ENCODE measurements at places on chromosomes 3 and 15. TPM values are rescaled to one million over a fixed set of nuclear protein-coding genes. Genes with fewer than 3 reads are reported as not detected.

TCF12 gene
- total RNA-seq: 98.4 TPM

CTXN2 gene
- not detected for total RNA-seq

CLDN18 gene
- not detected for total RNA-seq

MYO5C gene
- total RNA-seq: 60.2 TPM

DNA sequence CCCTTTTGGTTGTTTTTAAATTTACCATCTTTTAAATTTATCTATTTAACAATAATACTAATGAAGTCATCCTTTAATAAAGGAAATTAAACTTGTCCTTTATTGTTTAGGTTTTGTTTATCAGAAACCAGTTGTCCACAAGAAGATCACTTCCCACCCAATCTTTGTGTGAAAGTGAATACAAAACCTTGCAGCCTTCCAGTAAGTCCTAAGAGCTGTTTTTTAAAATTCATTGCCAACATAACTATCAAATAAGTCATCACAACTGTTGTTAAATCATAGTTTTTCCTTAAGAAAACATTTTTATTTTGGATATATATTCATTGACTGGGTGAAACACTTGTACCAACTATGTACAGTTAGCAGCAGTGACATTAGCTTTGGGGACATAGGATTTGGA is 59.4 kb downstream of the CALML4 start:
- no peak overlapping the region for H3K4me3 ChIP-seq
- H3K27me3 ChIP-seq: no peaks in the 10 kb centered on the region
- no peak overlapping the region for H3K27ac ChIP-seq
- H3K4me1 ChIP-seq: no peaks in the 10 kb centered on the region
- no peaks in the 10 kb centered on the region for H3K36me3 ChIP-seq
- DNase-seq: no peak

GRCh38 chr15:98728811-98729160 is 80.4 kb downstream of the IGF1R start:
- peak overlapping the region; percentile 86 for H3K27ac ChIP-seq
- no peaks in the 10 kb centered on the region for H3K4me1 ChIP-seq
- no peak for DNase-seq
- no peaks in the 10 kb centered on the region for H3K36me3 ChIP-seq

- no peaks in the 10 kb centered on the region for H3K27me3 ChIP-seq
- peaks cover 9% of the 10 kb centered on the region for H3K4me1 ChIP-seq
- no peaks in the 10 kb centered on the region for H3K36me3 ChIP-seq
- no peak overlapping the region for H3K4me3 ChIP-seq
- no peak for DNase-seq
These were observed 44.8 kb upstream of the MUC4 start for GRCh38 chr3:195856410-195857084.

DNA sequence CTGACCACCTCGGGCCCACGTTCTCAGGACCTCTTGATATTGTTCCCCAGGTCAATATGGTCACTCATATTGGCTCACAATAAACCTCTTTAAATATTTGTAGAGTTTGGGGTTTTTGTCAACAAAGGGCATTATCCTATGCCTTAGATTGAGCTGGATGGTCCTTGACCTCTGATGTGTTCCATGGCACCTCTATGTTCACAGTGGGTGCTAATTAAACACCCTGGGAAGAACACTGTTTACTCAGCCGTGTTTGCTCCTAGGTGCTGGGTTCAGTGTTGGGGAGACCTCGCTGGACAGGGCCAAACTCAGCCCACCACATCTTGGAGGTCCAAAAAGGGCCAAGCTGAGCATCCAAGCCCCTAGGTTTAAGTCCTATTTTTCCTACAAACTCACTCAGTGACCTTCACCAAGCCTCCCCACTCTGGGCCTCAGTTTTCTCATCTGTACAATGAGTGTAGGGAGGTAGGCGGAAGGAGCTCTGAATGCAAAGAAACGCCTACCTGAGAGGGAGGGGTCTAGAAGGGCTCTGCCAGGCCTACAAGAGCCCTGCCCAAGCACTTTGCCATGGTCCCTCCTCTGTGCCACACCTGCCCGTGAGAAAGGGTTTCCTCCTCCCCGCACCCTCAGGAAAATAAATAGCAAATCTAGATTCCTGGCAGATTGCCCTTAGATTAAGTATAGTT is 7.2 kb downstream of the FAM174B start:
- H3K4me3 ChIP-seq: no peak overlapping the region
- no peaks in the 10 kb centered on the region for H3K27me3 ChIP-seq
- H3K4me1 ChIP-seq: no peaks in the 10 kb centered on the region

DNA sequence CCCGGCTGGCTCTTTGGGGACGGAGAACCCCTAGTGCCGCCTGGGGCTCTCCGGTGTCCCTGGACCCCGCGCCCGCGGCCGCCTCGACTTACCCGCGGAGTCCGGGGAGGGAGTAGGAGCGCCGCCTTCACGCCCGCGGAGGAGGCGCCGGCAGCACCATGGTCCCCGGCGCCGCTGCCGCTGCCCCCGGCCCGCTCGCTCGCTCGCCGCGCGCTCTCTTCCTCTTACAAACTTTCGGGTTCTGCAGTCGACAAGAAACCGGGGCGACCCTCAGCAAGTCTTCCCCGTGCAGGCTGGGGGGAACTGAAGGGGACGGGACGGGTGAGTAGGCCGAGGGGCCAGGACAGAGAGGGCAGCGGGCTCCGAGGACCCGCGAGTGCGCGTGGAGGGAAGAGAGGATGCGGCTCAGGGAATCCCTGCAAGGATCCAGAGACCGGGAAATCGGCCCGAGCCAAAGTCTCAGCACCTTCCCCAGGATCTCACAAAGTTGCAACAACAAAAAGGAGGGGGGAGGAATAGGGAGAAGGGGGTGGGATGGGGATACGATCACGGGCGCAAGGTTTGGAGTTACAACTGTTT is 2.0 kb downstream of the FOXP1 start:
- H3K4me1 ChIP-seq: peaks cover 39% of the 10 kb centered on the region
- no peaks in the 10 kb centered on the region for H3K36me3 ChIP-seq
- H3K4me3 ChIP-seq: peak overlapping the region; percentile 74
- H3K27ac ChIP-seq: peak overlapping the region; percentile 90
- H3K27me3 ChIP-seq: no peaks in the 10 kb centered on the region

- no peaks in the 10 kb centered on the region for H3K4me1 ChIP-seq
- H3K36me3 ChIP-seq: no peaks in the 10 kb centered on the region
- H3K27me3 ChIP-seq: no peaks in the 10 kb centered on the region
- no peak overlapping the region for H3K27ac ChIP-seq
These were observed 44.5 kb upstream of the PDE8A start for GRCh38 chr15:84937144-84937543.

- H3K4me1 ChIP-seq: no peaks in the 10 kb centered on the region
- H3K36me3 ChIP-seq: no peaks in the 10 kb centered on the region
- H3K27ac ChIP-seq: no peak overlapping the region
- no peak overlapping the region for H3K4me3 ChIP-seq
- no peak for DNase-seq
These were observed 185.9 kb downstream of the MEX3B start for GRCh38 chr15:81859737-81860516.

GRCh38 chr3:185251272-185251671 is 2.6 kb downstream of the EHHADH start:
- no peak overlapping the region for H3K27ac ChIP-seq
- H3K4me3 ChIP-seq: no peak overlapping the region
- no peaks in the 10 kb centered on the region for H3K27me3 ChIP-seq
- no peaks in the 10 kb centered on the region for H3K36me3 ChIP-seq

- no peaks in the 10 kb centered on the region for H3K4me1 ChIP-seq
- no peaks in the 10 kb centered on the region for H3K36me3 ChIP-seq
- DNase-seq: no peak
These were observed 79.3 kb downstream of the RPL22L1 start for GRCh38 chr3:170790647-170791046.

GRCh38 chr3:44510000-44510368 is 32.5 kb upstream of the ZNF445 start:
- no peaks in the 10 kb centered on the region for H3K27me3 ChIP-seq
- no peaks in the 10 kb centered on the region for H3K4me1 ChIP-seq
- peak overlapping the region; percentile 86 for H3K4me3 ChIP-seq
- no peak for DNase-seq

GRCh38 chr15:73165844-73166243 is 113.6 kb downstream of the NEO1 start:
- DNase-seq: no peak
- H3K27ac ChIP-seq: no peak overlapping the region
- H3K4me1 ChIP-seq: no peaks in the 10 kb centered on the region
- H3K27me3 ChIP-seq: no peaks in the 10 kb centered on the region
- no peaks in the 10 kb centered on the region for H3K36me3 ChIP-seq
- H3K4me3 ChIP-seq: no peak overlapping the region

GRCh38 chr3:32310918-32311839 is 72.7 kb downstream of the CMTM8 start:
- H3K4me3 ChIP-seq: no peak overlapping the region
- H3K27me3 ChIP-seq: no peaks in the 10 kb centered on the region
- DNase-seq: no peak
- H3K27ac ChIP-seq: no peak overlapping the region

- H3K4me1 ChIP-seq: no peaks in the 10 kb centered on the region
- H3K36me3 ChIP-seq: no peaks in the 10 kb centered on the region
- H3K27me3 ChIP-seq: no peaks in the 10 kb centered on the region
- no peak overlapping the region for H3K4me3 ChIP-seq
- no peak overlapping the region for H3K27ac ChIP-seq
- no peak for DNase-seq
These were observed 194.5 kb downstream of the LRTM1 start for GRCh38 chr3:54733106-54734006.

DNA sequence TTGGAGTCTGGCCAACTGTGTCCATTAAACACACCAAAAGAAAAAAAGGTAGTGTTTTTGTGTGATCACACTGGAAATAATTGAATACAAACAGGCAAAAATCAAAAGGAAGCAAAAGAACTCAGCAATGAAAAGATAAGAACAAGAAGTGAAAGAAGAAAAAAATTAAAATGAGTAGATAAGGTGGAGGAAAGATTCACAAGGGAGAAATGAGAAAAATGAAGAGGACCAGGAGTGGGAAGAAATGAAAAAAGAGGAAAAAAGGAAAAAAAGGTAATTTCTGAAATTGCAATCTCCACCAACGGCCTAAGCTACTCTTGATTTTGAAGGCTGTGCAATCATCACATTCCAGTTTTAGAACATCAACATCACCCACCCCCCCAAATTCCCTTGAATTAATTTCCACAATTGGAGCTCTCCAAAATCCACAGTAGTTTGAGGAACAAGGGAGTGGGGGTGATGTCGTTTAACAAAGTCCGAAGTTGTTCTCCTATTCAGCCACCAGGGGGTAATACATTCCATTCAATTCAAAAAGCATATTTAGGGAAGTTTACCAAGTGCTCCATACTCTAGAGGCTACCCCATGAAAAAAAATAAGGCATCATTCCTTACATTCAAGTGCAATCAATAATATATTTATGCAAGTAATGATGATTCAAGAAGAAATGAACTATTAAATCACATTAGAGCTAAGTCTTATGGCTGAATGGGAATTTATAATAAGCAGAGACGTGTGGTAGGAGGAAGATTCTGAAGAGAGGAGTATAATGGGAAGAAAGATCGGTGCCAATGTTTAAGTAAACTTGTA is 37.4 kb downstream of the ZNF860 start:
- H3K4me1 ChIP-seq: no peaks in the 10 kb centered on the region
- H3K36me3 ChIP-seq: no peaks in the 10 kb centered on the region
- no peak for DNase-seq
- H3K27me3 ChIP-seq: no peaks in the 10 kb centered on the region

DNA sequence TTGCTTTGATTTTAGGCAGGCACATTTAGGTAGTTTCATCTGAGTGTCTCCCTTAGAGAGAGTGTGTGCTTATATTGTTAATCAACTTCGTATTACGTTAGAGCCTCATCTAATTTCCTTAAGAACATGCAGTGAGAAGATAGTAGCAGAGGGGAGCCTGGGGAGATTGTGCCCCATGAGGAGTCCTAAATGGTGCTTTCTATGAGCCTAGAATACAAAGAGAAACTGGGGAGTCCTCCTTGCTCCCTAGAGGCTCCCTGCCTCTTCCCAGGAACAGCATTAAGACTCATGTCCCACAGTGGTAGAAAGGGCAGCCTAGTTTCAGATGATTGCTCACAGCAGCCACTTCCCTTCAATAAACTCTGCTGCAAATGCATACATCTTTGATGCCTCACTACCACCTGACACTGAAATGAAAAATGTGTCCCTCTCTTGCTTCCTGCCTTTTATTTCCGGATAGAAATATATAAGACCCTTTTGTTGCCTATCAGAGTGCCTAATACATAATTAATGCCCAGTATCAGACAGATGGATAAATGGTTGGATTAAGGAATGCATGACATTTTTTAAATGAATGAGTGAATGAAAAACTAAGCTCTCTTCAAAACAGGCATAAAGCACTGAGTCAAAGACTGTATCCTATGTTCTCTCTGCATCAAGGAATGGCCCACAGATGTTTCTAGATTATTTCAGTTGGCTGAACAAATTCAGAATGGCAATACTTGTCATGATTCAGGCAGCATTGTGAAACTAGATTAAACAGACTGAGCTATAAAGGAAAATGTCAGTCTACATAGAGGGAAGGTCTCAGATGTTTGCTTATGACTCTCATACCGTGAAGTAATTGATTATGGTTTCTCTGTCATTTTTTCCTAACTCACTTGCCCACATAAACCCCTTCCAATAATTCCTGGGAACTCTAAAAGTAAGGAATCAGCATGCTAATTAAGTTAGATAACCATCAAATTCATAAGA is 362.1 kb downstream of the LRRC3B start:
- no peaks in the 10 kb centered on the region for H3K4me1 ChIP-seq
- H3K27ac ChIP-seq: no peak overlapping the region
- H3K4me3 ChIP-seq: no peak overlapping the region
- H3K27me3 ChIP-seq: no peaks in the 10 kb centered on the region
- no peaks in the 10 kb centered on the region for H3K36me3 ChIP-seq

GRCh38 chr15:78695046-78695671 is 54.1 kb upstream of the CHRNB4 start:
- H3K36me3 ChIP-seq: no peaks in the 10 kb centered on the region
- H3K27me3 ChIP-seq: no peaks in the 10 kb centered on the region
- H3K27ac ChIP-seq: no peak overlapping the region
- no peaks in the 10 kb centered on the region for H3K4me1 ChIP-seq
- H3K4me3 ChIP-seq: no peak overlapping the region

DNA sequence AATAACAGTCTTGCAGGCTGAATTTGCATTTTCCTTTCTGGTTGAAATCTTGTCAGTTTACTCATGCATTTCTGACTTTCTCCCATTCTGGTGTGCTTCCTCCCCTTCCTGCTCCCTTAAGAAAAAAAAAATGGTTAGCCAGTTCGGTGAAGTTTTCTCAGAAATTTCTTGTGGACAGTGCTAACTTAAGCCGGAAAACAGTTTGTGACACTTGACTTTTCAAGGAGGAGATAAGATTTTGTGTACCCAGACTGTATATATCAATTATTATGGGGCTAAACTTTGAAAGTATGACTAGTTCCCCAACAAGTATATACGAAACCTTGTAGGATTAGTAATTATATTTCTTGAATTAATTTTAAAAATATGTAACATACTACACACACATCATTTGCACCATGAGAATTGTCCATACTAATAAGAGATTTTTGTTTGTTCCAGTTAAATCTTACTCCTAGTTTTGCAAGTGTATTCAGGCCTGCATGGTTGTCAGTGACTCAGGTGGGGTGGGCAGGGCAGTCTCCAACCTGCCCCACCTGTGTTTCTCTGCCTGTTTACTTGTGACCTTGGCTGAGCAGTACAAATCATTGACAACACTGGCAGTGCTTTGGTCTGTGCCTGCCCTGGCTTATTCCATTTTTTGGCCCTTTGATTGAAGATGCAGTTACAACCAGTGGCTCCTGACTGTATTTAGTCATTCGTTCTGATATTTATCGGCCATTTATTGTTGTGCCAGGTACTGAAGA is 19.1 kb downstream of the UBE2E1 start:
- no peaks in the 10 kb centered on the region for H3K36me3 ChIP-seq
- no peak overlapping the region for H3K4me3 ChIP-seq
- peaks cover 3% of the 10 kb centered on the region for H3K4me1 ChIP-seq
- no peaks in the 10 kb centered on the region for H3K27me3 ChIP-seq
- H3K27ac ChIP-seq: no peak overlapping the region

- no peak for DNase-seq
- no peaks in the 10 kb centered on the region for H3K4me1 ChIP-seq
- H3K4me3 ChIP-seq: no peak overlapping the region
- H3K27ac ChIP-seq: no peak overlapping the region
These were observed 172.1 kb downstream of the TP63 start for GRCh38 chr3:189803254-189803653.
